ENCODE measurements at places on chromosomes 2 and 18.
A peak's percentile ranks its signal among the peaks of the same experiment; 100 is the strongest.

- DNase-seq, result no peak
These were observed 39.2 kb downstream of the GRHL1 start for GRCh38 chr2:9990736-9991135.

- no peak for DNase-seq
These were observed 35.7 kb downstream of the AMER3 start for GRCh38 chr2:130790804-130791616.

DNA sequence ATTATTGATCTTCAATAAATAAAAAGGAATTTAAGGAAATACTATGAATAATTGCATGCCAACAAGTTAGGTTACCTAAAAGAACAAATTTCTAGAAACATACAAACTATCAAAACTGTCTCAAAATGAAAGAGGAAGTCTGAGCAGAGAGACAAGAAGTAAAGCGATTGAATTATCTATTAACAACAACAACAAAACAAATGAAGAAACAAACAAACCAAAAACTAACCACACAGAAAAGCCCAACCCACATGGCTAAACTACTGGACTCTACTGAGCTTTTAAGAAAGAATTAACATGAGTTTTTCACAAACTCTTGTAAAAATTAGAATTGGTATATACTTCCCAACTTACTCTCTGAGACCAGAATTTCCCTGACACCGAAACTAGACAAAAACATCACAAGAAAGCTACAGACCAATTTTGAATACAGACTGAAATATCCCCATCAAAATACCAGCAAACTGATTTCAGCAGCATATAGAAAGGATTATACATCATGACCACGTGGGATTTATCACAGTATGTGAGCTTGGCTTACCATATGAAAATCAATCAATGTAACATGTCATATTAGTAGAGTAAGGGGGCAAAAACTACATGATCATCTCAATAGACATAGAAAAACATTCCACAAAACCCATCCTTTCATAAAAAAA is 16.6 kb upstream of the GALNT1 start:
- no peak for DNase-seq

GRCh38 chr2:102119255-102119654 is 23.3 kb upstream of the IL1R1 start:
- no peak for DNase-seq

DNA sequence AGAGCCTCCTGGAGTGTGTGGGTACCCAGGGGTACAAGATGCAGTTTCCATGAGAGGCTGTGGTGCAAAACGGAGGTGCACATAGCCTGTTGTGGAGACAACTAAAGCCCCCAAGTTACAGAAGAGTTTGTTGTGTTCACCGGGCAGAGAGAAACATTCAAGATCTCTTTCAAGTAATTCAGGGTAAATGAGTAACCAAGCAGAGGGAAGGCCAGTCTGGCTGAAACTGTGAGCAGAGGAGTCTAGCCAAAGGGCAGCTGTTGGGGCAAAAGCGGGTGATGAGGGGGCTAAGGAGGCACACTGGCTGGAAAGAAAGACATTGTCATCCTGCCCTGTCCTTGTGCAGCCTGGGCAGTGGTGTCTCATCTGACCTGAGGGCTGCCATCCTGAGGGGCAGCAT is 52.0 kb downstream of the CXCR4 start:
- DNase-seq, result peak; percentile 37

- no peak for DNase-seq
These were observed 49.2 kb downstream of the SIGLEC15 start for GRCh38 chr18:45874491-45875184.

DNA sequence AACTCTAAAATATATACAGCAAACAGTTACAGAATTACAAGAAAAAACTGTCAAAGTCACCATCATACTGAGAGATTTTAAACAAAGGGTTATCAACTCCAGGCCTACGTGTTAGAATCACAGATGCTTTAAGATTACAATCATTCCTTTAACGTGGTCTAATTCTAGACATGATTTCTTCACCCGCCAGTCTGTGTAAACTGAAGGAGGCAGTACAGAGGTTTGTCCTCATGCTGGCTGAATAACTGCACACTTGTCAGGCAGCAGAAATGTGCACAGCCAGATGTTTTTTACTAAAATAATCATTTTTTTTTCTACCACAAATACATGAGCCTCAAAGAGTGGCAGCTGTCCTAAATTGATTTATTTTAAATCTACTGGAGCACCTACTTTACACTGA is 15.5 kb upstream of the NEURL3 start:
- DNase-seq, result no peak

- DNase-seq, result no peak
These were observed 6.7 kb upstream of the ACAA2 start for GRCh38 chr18:49819823-49820671.

GRCh38 chr2:234967201-234967869 is 15.5 kb downstream of the SH3BP4 start:
- DNase-seq, result no peak

DNA sequence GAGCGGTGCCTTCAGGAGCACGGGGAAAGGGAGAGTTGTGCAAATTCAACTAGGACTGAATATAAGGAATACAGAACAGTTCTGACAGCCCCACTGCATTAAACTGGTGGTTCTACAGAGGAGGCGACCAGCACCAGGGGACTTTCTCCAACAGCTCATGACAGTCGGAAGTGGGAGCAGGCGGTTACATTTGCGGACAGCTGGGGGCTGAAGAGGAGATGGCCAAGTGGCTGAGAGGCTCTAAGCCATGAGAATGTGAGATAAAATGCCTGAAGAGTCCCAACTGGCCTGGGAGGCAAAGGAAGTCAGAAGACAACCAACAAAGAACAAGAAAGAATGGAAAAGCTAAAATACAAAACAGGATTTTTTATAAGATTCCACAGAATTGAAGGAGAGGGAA is 141.3 kb downstream of the L3MBTL4 start:
- no peak for DNase-seq

GRCh38 chr2:29796446-29796845 is 124.9 kb downstream of the ALK start:
- no peak for DNase-seq

GRCh38 chr2:98530114-98530513 is 78.2 kb downstream of the COA5 start:
- DNase-seq, result no peak

GRCh38 chr2:110925479-110925878 is 193.1 kb downstream of the ACOXL start:
- DNase-seq, result no peak

GRCh38 chr18:54830260-54830659 is 2.0 kb downstream of the RAB27B start:
- DNase-seq, result no peak

GRCh38 chr2:27027211-27027651 is 5.5 kb upstream of the TMEM214 start:
- no peak for DNase-seq

- no peak for DNase-seq
These were observed 14.9 kb upstream of the CYP26B1 start for GRCh38 chr2:72162574-72162973.

DNA sequence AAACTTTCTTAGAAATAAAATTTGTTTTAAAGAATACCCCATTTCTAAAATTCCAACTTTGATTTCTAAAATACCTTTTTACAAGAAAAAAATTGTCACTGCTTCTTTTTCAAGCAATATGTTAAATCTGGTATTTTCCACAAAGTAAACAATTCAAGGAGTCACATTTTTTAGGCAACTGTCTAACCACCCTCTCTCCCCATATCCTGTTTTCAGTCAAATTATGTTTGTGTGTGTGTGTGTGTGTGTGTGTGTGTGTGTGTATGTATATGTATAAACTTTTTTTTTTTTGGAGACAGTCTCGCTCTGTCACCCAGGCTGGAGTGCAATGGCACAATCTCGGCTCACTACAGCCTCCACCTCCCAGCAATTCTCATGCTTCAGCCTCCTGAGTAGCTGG is 59.3 kb downstream of the ADNP2 start:
- DNase-seq, result no peak

GRCh38 chr2:143296089-143296488 is 166.9 kb downstream of the ARHGAP15 start:
- DNase-seq, result no peak

- DNase-seq, result no peak
These were observed 33.9 kb upstream of the SIX2 start for GRCh38 chr2:45043174-45043573.

- DNase-seq, result no peak
These were observed 124.4 kb upstream of the SETBP1 start for GRCh38 chr18:44556296-44556695.

DNA sequence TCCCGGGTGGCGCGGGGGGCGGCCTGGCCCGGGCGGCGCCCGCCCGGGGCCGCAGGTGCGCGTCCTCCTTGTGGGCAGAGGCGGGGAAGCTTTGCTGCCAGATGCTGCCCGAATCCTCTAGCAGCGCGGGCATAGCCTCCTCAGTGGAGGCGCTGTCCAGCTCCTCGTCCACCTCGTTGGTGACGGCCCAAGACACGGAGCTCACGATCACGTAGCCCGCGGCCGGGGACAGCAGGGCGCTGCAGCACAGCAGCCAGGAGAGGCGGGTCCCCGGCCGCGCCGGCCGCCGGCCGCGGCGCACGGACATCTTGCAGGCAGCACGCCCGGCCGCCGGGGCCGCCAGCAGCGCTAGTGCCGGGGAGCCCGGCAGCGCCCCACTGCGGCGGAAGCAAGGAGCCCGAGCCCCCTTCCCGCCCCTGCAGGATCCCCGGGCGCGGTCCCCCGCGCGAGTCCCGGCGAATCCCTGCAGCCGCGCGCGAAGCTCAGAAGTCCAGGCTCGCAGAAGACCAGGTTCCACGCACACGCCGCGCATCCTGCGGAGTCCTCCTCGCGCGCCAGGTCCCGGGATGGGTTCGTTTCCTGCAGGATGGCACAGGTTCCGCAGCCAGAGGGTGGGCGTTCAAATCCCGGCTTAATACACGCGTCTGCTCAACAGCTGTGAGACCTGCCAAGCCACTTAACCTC is at the start of gene CREG2:
Gene CREG2, minus strand, starts transcription at position 353 of the 684 bp plus-strand sequence. Its CDS starts 46 bp downstream, at position 307.
- peak; percentile 66 for DNase-seq

DNA sequence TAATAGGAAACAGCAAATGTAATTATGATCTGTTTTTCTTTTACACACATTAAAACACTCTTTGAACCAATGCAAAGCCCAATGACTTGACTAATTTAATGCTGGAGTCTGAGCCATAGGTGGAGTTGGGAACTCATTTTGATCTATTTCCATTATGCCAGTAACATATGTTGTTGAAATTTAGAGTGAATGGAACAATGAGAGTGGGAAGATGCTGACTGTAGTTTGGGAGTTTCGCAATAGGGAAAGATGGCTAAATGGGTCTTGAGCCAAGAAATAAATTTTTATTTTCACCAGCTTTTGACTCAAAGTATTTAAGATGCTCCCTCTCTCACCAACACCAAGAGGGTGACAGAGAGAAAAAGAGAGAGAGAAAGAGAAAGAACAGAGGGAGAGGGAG is 246.7 kb downstream of the DLGAP1 start:
- DNase-seq, result no peak

DNA sequence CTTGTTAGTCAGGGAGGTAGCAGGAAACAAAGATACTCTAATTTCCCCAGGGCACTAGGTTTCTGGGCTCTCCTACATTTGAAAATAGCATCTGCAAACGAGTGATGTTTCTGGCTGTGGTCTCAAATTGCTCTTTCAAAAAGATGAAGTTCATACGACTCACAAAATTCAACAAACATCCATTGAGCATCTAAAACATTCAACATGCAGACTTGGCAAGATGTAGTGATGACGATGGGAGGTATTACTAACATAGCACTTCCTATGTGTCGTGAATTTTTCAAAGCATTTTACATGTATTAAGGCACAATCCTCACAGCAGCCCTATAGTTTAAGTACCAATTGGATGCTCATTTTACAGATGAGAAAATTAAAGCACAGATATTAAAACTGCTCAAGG is 5.2 kb downstream of the CCBE1 start:
- DNase-seq, result no peak

DNA sequence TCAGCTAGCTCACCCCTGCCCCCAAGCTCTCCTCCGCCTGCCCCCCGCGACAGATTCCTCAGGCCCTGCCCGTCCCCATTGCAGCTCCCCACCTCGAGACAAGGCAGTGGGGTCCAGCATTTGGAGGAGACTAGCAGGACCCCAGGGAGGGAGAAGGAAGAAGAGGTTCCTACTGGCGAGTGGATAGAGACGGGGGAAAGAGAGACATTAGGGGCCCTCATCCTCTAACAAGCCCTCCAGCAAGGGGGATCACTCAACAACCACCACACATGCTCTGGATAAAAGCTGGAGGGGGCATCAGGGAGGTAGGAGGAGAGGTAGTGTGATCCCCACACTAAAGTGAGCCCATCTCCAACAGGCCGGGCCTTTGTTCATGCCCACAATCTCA is 8.9 kb upstream of the TNS1 start:
- DNase-seq, result no peak

DNA sequence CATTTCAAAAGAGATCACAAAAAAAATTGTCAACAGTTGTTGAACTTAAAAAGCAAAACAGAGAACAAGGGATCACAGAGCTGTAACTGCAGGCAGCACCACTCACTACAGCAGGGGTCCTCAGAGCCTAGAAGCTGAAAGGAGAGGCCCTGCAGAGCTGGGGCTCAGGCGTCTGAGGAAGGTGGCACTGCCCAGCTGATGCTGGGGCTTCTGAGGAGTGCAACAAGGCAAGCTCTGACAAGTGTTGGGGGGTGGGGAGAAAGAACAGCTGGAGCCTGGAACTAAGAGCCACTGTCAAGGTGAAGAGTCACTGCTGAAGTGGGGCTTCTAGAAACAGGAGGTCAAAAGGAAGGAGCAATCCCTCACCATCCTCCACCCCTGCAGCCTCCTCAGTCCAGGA is 46.2 kb downstream of the FTCDNL1 start:
- DNase-seq, result no peak

- no peak for DNase-seq
These were observed 128.6 kb downstream of the TSN start for GRCh38 chr2:121884078-121884477.

GRCh38 chr18:69887256-69887655 is 60.4 kb downstream of the CD226 start:
- no peak for DNase-seq

- DNase-seq, result no peak
These were observed 64.5 kb downstream of the ITGB1BP1 start for GRCh38 chr2:9358846-9359245.

GRCh38 chr2:71600555-71600954 is 147.2 kb downstream of the DYSF start:
- DNase-seq, result no peak

- DNase-seq, result peak; percentile 49
These were observed 86.9 kb downstream of the LTBP1 start for GRCh38 chr2:33033606-33034081.

GRCh38 chr2:203650860-203651613 is 55.4 kb upstream of the CD28 start:
- no peak for DNase-seq

- DNase-seq, result no peak
These were observed 148.8 kb upstream of the SRD5A2 start for GRCh38 chr2:31729442-31730092.

- peak; percentile 33 for DNase-seq
These were observed 60.7 kb upstream of the AQP4 start for GRCh38 chr18:26926066-26926675.

- DNase-seq, result no peak
These were observed 42.7 kb downstream of the UBE2F start for GRCh38 chr2:238009563-238009962.

GRCh38 chr2:47785986-47786385 is 3.0 kb downstream of the MSH6 start:
- DNase-seq, result no peak

- DNase-seq, result no peak
These were observed 541.8 kb downstream of the SOX11 start for GRCh38 chr2:6233993-6234392.

- DNase-seq, result no peak
These were observed 11.5 kb downstream of the VPS4B start for GRCh38 chr18:63410792-63411191.
